Epithelial cell of proximal tubule (primary cell): ENCODE measurements at places on chromosomes 12 and 14. TPM values are rescaled to one million over a fixed set of nuclear protein-coding genes. Genes with fewer than 3 reads are reported as not detected.

Gene FERMT2
- 58.5 and 60.1 TPM in 2 replicates for total RNA-seq

Gene RFX4
- total RNA-seq = not detected in 2 replicates

Gene LRP1-AS
- not detected in 2 replicates for total RNA-seq

Gene APOF
- total RNA-seq = not detected in 2 replicates

Gene RNU7-1
- total RNA-seq = not detected in 2 replicates

Gene CLEC4C
- not detected in 2 replicates for total RNA-seq

Gene ETFBKMT
- 0.29 and 0.63 TPM in 2 replicates for total RNA-seq

Gene MFAP5
- total RNA-seq = 0.75 and 0.94 TPM in 2 replicates

Gene SPX
- 2.1 and 3.1 TPM in 2 replicates for total RNA-seq

Gene SDSL
- total RNA-seq = 6.3 and 11.8 TPM in 2 replicates

Gene GSC
- not detected in 2 replicates for total RNA-seq

Gene HOXC5
- total RNA-seq = 0.80 and 1.2 TPM in 2 replicates

Gene OTX2
- not detected in 2 replicates for total RNA-seq

Gene DTX1
- not detected in 2 replicates for total RNA-seq

Gene AMN
- 0.06 TPM in 1 of 2 replicates, not detected in the other for total RNA-seq

Gene ADAMTS20
- total RNA-seq = under 0.01 and 0.06 TPM in 2 replicates

Gene TOMM20L
- total RNA-seq = not detected in 2 replicates

Gene PRORP
- total RNA-seq = 40.9 and 63.7 TPM in 2 replicates

Gene RAB15
- total RNA-seq = 12.9 and 21.2 TPM in 2 replicates

Gene BBOF1
- 1.2 and 3.8 TPM in 2 replicates for total RNA-seq

Gene BAZ2A
- 41.5 and 43.1 TPM in 2 replicates for total RNA-seq

Gene CLEC2A
- total RNA-seq = not detected in 2 replicates
